Stimulated activated CD8-positive, alpha-beta memory T cell treated with anti-CD3 and anti-CD28 coated beads, Interleukin-7, amount 100 ng/mL, for 1 hour (primary cell): ENCODE measurements at places on chromosomes 3 and 15.

GRCh38 chr3:22960105-22960984 lies 242.8 kb upstream of the UBE2E2 start:
- no peak for DNase-seq

- no peak for DNase-seq
Observed at GRCh38 chr3:182568261-182568660, 225.0 kb upstream of the ATP11B start.

- DNase-seq: no peak
Observed at GRCh38 chr3:149395107-149396089, 17.9 kb upstream of the TM4SF1 start.

DNA sequence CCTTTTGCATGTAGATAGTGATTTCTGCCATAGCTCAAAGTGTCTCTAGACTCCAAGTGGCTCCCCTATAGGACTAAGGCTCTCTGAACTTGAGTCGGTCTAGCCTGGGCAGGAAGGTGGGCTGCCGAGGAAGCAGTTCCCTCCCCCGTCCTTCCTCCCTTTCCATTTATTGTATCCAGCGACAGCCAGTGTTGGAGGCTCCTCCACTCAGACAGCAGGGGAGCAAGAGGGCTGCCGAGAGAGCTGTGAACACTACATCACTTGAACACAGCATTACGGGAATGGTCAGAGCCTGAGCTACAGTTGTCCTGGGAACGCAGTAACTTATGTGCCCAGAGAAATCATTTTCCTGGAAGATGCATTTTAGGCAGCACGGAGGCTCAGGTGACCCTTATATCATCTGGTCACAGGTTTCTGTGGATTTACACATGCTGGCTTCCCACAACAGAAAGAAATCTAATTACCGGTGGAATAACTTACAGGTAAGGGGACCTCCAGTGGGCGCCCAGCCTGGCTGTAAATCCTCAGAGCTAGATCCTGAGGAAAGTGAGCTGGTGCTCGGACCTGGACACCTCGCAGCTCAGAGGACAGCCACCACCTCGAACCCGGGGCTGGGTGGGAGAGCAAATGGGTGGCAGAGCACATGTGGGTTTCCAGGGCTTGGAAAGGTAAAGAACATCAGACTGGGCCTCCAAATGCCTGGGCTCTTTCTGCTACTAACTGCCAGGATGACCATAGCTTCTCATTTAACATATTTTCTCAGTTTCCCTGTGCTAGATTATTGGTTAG lies 197.1 kb downstream of the UACA start:
- DNase-seq: no peak

- DNase-seq: no peak
Observed at GRCh38 chr3:146577662-146578061, 27.5 kb downstream of the PLSCR5 start.

- no peak for DNase-seq
Observed at GRCh38 chr15:25849157-25849921, 13.8 kb downstream of the ATP10A start.

DNA sequence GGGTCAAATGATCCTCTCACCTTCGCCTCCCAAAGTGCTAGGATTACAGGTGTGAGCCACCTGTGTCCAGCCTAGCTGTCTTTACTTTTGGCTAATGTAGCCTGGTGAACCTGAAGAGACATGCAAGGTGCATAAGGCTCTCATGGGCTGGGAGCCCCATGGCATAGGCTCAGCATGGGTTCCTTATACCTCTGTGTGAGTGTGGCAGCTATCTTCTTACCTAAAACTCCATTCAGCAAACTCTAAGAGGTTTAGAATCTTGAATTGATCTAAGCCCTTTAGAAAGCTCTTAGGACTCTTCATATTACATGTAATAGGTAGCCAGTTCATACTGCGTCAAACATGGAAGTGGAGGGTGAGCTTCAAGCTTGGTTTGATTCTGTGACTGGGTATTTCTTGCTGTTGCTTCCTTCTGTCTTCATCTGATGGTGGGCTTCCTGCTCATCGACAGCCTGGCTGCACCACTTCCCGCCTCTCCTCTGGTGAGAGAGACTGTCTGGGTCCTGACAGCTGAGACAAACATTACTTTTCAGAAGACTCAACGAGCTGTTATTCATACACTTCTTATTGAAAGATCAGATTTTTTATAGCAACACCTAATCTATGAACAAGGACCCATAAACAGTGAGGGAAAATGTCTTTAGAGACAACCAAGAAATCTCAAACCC lies 19.2 kb upstream of the TKT start:
- DNase-seq: no peak

GRCh38 chr3:14772533-14773138 lies 46.1 kb upstream of the FGD5 start:
- no peak for DNase-seq

- DNase-seq: no peak
Observed at GRCh38 chr15:89197503-89197971, 23.8 kb downstream of the RLBP1 start.

GRCh38 chr3:4985330-4986174 lies 6.3 kb downstream of the BHLHE40 start:
- no peak for DNase-seq

DNA sequence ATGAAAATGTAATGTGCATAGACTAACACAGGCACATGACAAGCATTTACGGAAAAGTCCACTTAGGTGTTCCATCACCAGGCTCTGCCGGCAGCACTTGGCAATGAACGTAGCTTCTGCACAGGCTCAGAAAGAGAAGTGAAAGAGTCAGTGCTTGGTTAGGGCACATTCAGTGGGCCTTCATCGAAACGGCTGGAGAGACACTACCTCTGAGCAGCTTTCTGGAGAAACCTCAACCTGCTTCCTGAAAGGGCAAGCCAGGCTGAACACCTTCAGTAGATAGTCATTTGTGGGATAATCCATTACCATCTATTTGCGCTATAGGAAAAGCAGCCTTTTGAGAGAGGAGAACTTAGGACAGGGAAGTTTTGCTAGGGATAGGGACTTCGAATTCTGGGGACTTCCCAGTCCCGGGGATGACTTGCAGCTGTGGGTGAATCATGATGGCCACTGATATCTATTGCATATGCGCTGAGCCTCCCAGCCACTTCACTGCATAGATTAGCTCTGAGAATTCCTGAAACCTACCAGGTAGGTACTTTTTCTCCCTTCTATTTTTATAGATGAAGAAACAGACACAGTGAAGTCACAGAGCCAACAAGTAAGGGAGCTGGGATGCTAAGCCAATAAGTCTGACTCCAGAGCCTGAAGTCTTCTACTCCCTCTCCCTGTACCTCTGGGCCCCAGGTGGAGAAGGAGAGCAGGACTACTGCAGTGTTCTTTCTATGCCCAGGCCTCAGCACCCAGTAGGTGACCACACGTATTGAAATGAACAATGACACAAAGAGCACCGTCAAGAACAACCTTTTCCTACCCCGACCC lies 4.2 kb upstream of the SH2D7 start:
- DNase-seq: no peak

GRCh38 chr3:58604031-58604430 lies 26.8 kb upstream of the FAM107A start:
- no peak for DNase-seq

- DNase-seq: no peak
Observed at GRCh38 chr3:193852901-193853300, 259.9 kb downstream of the OPA1 start.

DNA sequence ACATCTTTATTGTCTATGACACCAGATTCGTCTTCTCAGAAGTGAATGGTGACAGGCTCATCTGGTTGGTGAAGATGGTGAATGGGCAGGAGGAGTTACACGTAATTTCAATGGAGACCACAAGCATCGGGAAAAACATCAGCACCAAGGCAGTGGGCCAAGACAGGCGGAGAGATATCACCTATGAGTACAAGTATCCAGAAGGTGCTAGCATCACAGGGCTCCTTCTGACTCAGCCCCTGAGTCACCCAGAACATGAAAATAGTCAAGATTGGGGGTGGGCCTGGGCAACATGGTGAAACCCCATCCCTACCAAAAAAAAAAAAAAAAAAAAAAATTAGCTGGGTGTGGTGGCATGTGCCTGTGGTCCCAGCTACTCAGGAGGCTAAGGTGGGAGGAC lies 32.6 kb downstream of the TGM4 start:
- DNase-seq: no peak

DNA sequence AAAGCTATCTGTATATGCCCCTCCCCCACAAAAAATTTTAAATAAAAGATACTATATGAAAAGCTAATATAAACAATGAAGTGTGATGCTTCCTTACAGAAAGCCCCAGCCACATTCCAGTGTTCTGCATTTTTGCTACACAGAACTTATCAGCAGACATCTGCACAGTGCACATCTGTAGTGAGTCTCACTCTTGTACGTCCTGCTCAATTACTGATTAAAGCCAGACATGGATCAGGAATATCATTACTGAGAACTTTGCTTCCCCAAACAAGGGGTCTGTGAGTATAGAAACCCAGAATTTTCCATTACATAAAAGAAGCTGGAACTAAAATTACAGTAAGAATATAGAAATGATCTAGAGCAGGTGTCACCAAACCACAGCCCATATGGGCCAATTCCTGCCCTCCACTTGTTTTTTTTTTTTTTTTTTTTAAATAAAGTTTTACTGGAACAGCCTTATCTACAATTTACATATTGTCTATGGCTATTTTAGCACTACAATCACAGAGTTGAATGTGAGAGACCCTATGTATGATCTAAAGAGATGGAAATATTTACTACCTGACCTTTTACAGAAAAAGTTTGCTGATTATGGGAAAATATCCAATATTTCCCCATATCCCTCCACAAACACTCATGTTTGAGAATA lies 45.7 kb downstream of the UBP1 start:
- DNase-seq: no peak

GRCh38 chr3:183962807-183963206 lies 54.9 kb downstream of the ABCC5 start:
- no peak for DNase-seq

- DNase-seq: no peak
Observed at GRCh38 chr3:11034309-11034985, 41.9 kb downstream of the SLC6A1 start.

GRCh38 chr15:66953523-66954229 lies 111.7 kb upstream of the SMAD3 start:
- DNase-seq: no peak

GRCh38 chr3:172065527-172065926 lies 26.1 kb downstream of the FNDC3B start:
- no peak for DNase-seq

- DNase-seq: no peak
Observed at GRCh38 chr3:70245746-70246525, 66.5 kb downstream of the MDFIC2 start.

- no peak for DNase-seq
Observed at GRCh38 chr15:95132774-95133173, 901.4 kb downstream of the MCTP2 start.

- no peak for DNase-seq
Observed at GRCh38 chr3:193499136-193499770, 55.4 kb downstream of the ATP13A4 start.

GRCh38 chr3:56858331-56858730 lies 56.6 kb upstream of the ARHGEF3 start:
- DNase-seq: no peak

- no peak for DNase-seq
Observed at GRCh38 chr3:155744010-155744625, 753 bp downstream of the PLCH1 start.

GRCh38 chr15:44340410-44340809 lies 51.9 kb downstream of the GOLM2 start:
- DNase-seq: no peak

DNA sequence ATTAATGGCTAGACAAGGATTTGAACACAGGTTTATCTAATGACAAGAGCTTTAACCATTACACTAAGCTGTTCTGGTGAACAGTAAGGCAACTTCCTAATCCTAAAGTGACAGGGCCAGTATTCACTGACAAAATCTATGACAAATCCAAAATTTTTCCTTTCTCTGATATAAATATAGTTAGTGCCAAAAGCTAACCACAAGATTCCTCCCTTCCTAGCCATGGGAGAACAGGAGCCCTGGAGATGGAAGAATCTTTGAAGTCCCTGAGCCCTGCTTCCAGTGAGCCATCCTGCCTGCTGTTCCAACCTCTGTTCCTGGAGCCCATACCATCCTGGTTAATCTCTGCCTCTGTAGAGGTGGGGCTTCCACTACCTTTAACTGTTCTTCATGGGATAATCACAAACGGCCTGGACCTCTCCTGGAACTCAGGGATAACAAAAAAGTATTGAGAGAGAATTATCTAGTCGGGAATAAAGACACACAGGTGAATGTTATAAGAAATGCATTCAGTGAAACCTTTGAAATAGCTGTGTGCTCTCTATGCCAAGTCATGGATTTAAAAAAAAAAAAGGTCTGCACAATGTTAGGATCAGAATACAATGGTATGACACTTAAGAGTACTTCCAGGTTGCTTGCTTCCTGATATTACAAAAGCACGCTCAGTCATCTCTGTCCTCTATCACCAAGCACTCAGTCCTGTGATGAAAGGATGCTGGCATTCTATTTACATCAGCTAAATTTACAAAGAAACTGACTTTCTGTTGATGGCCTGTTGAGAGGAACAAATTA lies 235.8 kb downstream of the SUCLG2 start:
- no peak for DNase-seq

- no peak for DNase-seq
Observed at GRCh38 chr3:13717222-13717895, 162.5 kb downstream of the WNT7A start.

- no peak for DNase-seq
Observed at GRCh38 chr3:32706348-32707025, 21.5 kb downstream of the CNOT10 start.

DNA sequence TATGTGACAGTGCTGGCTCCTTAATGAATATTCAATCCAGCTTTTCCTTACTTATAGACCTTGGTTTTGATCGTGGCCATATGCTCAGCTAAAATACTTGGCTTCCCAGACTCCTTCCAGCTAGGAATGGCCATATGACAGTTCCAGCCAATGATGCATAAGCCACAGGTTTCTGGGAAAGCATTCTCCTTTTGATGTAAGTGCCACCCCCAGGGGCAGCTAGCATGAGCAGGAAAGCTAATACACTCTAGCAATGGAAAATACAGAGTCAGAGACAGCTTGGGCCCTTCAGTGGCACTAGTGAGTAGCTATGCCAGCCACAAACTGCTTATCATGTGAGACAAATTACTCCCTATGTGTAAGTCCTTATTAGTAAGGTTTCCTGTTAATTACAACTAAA lies 26.7 kb downstream of the TBC1D2B start:
- no peak for DNase-seq

DNA sequence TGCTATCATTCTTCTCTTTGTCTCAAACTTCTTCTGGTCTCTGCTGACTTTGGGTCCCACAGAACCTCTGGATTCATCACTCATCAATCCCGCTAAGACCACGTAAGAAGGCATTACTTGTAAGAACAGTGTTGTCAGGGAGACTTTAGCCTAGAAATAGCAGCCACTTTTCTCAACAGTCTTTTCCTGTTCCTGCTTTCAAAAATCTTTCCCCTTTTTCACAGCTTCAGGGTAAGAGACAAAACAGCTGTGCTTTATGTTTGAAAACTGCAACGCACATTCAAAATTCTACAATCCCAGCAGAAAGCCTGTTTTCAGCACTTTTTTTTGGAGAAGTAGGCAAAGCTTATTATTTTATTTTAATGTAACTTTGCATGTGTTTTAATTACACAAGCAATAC lies 42.0 kb upstream of the FAM98B start:
- DNase-seq: no peak
